Thymus (tissue), 14 donors: ENCODE measurements at places on chromosomes 5 and 9. TPM values are rescaled to one million over a fixed set of nuclear protein-coding genes. Genes with fewer than 3 reads are reported as not detected.

- H3K36me3 ChIP-seq = no peaks in the 10 kb centered on the region
- no peak for DNase-seq
- no peak overlapping the region for H3K4me3 ChIP-seq
- no peaks in the 10 kb centered on the region for H3K4me1 ChIP-seq
- H3K27ac ChIP-seq = no peak overlapping the region
- H3K27me3 ChIP-seq = no peaks in the 10 kb centered on the region
Measured at GRCh38 chr5:62283005-62283404, 23.0 kb upstream of the KIF2A start.

GRCh38 chr9:129148463-129149204 lies 29.4 kb downstream of the IER5L start:
- no peaks in the 10 kb centered on the region for H3K27me3 ChIP-seq
- H3K4me3 ChIP-seq = no peak overlapping the region
- H3K4me1 ChIP-seq = no peaks in the 10 kb centered on the region
- no peak for DNase-seq
- H3K36me3 ChIP-seq = peaks cover 64% of the 10 kb centered on the region

Gene PCDHB2
- total RNA-seq = 0.24 TPM

DNA sequence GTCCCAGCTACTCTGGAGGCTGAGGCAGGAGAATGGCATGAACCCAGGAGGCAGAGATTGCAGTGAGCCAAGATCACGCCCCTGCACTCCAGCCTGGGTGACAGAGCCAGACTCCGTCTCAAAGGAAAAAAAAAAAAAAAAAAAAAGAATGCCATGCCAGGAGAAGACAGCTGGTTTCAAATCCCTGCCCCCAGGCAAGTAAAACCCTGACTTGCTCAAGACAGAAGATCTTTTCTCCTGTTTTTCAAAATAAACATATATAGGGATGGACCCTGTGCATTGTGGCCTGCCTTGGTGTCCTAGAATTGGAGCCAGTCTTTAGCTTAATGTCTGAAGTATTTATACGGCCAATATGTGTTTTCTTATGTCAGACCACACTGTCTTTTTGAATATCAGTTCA lies 177.1 kb downstream of the NR3C1 start:
- H3K27ac ChIP-seq = peak overlapping the region; percentile 63
- H3K4me3 ChIP-seq = no peak overlapping the region
- peaks cover 3% of the 10 kb centered on the region for H3K36me3 ChIP-seq
- H3K27me3 ChIP-seq = no peaks in the 10 kb centered on the region

DNA sequence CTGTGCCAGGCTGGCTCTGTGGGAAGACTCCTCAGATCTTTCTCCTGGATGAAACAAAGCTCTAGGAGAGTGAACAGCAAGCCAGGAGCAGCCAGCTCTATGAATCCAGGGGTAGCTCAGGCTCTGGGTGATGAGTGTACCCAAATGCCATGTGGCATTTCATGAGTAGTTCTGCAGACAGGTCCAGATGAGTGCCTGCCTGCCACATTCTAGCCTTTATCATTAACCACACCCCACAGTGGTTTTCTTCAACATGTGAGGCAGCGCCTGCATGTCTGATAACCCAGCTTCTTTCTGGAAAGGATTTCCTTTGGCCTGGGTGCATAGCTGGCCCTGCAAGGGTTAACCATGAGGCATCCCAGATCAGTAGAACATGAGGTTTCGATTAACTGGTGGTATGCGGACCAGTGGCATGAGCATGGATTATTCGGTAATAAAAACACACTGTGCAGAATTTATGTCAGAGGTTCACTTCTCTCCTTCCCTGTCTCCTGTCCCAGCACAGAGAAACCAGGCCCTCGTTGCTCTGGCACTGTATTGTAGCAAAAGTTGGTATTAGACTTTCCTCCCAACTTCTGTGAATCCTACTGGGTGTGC lies 381.9 kb upstream of the ZNF462 start:
- no peak overlapping the region for H3K4me3 ChIP-seq
- no peak overlapping the region for H3K27ac ChIP-seq
- H3K27me3 ChIP-seq = no peaks in the 10 kb centered on the region
- H3K4me1 ChIP-seq = no peaks in the 10 kb centered on the region

DNA sequence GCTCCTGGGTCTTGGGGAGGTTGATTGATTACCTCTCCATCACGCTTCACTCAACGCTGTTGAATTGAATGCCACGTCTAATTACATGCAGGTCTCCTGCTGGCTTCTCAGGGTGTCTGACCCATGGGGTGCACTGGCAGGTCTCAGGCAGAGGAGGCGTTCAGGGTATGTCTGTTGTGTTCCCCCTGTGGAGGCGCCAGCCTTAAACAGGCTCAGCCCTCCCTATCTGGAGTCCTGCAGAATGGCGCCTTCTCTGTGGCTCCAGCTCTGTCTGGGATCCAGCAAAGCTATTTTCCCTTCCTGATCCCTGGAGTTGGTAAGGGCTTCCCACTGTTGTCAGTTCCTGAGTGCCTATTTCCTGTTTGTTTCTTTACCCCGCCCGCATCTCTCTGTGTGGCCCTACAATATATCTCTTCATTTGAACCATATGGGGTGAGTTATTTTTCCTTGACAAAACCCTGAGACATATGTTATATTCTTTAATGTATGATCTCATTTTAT lies 150.0 kb downstream of the NTRK2 start:
- no peaks in the 10 kb centered on the region for H3K36me3 ChIP-seq
- H3K27me3 ChIP-seq = no peaks in the 10 kb centered on the region
- H3K4me3 ChIP-seq = no peak overlapping the region
- H3K27ac ChIP-seq = no peak overlapping the region
- H3K4me1 ChIP-seq = no peaks in the 10 kb centered on the region

DNA sequence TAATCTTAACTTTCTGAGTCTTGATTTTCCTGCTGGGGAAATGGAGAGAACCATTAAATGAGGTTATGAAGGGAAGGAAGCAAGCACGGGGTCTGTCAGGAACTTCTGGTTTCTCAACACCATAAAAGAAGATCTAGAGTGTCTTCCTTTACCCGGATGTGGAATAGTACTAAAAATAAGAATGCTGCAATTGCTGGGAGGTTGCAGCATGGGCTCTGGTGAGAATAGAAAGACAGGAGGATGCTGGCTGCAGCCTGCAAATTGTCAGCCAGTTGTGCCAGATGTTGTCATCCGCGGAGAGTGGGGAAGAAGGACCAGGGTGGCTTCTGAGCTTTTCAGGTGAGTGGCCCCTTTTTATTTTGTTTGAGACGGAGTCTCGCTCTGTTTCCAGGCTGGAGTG lies 69.3 kb upstream of the STC2 start:
- no peak overlapping the region for H3K4me3 ChIP-seq
- H3K27me3 ChIP-seq = no peaks in the 10 kb centered on the region
- H3K4me1 ChIP-seq = no peaks in the 10 kb centered on the region
- no peaks in the 10 kb centered on the region for H3K36me3 ChIP-seq
- H3K27ac ChIP-seq = no peak overlapping the region
- no peak for DNase-seq

Gene RLN2
- total RNA-seq = 5.2 TPM

Gene ZNF608
- 9.3 TPM for total RNA-seq

Gene FRMPD1
- total RNA-seq = 0.14 TPM

DNA sequence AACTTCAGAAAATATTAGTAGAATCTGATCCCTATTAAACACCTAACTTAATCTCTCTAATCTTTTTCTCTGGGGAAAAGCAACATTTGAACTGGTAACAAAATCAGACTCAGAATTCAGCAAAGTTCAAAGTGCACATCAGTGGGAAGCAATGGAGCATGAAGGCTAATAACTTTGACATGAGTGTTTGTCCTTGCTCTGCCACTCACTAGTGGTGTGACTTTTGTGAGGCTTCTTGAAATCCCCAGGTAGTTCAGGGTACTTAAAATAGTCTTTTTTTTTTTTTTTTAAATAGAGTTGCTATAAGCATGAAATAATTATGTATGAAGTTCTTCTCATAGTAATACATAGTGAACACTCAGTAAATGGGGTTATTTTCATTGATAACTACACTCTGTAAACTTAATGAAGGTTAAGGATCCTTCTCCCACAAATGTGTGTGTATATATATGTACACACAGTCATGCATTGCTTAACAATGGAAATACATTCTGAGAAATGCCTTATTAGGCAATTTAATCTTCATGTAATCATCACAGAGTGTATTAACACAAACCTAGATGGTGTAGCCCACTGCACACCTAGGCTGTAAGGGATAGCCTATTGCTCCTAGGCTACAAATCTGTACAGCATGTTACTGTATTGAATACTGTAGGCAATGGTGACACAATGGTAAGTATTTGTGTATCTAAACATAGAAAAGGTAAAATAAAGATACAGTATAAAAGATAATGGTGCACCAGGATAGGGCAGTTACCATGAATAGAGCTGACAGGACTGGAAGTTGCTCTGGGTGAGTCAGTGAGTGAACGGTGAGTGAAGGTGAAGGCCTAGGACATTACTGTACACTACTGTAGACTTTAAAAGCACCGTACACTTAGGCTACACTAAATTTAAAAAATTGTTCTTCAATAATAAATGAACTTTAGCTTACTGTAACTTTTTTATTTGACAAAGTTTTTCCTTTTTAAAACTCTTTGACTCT lies 73.3 kb upstream of the HMHB1 start:
- H3K27me3 ChIP-seq = no peaks in the 10 kb centered on the region
- H3K4me1 ChIP-seq = no peaks in the 10 kb centered on the region
- H3K27ac ChIP-seq = no peak overlapping the region

Gene SPINK1
- total RNA-seq = 1.5 TPM

GRCh38 chr9:105496826-105497225 lies 49.0 kb downstream of the FSD1L start:
- no peak overlapping the region for H3K27ac ChIP-seq
- no peaks in the 10 kb centered on the region for H3K36me3 ChIP-seq
- no peaks in the 10 kb centered on the region for H3K27me3 ChIP-seq
- H3K4me3 ChIP-seq = no peak overlapping the region
- no peaks in the 10 kb centered on the region for H3K4me1 ChIP-seq

Gene AQP3
- total RNA-seq = 256 TPM

Gene SPINK7
- 1.2 TPM for total RNA-seq

Gene PAEP
- 0.38 TPM for total RNA-seq

DNA sequence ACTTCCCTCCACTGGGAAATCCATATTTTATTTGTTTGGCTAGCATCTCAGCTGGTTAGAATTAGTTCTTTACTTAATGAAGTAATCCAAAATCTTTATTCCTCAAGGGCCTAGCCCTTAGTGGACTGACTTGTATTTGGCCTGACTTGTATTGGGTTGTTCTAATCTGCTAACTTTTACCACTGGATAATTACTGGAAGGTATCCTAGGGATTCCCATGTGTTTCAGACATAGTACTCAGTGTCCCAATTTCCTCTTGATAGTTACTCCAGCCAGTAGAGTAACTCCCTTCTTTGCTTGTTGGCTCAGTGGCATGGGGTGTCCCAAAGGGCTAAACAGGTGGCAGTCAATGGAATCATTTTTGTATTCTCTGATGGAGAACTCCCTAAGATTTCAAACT lies 156.0 kb downstream of the DCP2 start:
- no peak for DNase-seq
- H3K36me3 ChIP-seq = no peaks in the 10 kb centered on the region
- no peaks in the 10 kb centered on the region for H3K27me3 ChIP-seq
- H3K27ac ChIP-seq = no peak overlapping the region
- no peak overlapping the region for H3K4me3 ChIP-seq

Gene ATP10B
- 10.1 TPM for total RNA-seq

GRCh38 chr5:56522169-56522568 lies 289.0 kb upstream of the ANKRD55 start:
- H3K27me3 ChIP-seq = no peaks in the 10 kb centered on the region
- H3K4me1 ChIP-seq = peaks cover 3% of the 10 kb centered on the region
- H3K4me3 ChIP-seq = no peak overlapping the region
- no peak overlapping the region for H3K27ac ChIP-seq

DNA sequence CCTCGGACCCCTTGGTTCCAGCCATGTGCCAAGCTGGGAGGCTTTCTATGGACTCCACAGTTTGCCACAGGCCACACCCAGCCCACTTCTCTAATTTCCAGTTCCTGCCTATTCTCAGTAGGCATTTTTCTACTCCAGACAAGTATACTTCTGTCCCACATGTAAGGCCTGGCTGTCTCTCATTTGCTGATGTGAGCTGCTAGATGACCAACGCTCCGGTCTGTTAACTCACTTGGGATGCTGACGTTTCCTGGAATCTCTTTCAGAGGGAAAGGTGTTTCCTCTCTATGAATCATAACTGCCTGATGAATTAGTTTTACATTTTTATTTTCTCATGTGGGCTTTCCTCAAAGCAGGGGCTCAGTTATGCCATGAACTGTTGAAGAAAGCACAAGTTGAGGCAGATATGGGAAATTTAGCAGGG lies 36.3 kb downstream of the ERGIC1 start:
- peaks cover 17% of the 10 kb centered on the region for H3K36me3 ChIP-seq
- peaks cover 23% of the 10 kb centered on the region for H3K4me1 ChIP-seq
- DNase-seq = no peak
- H3K4me3 ChIP-seq = no peak overlapping the region
- H3K27ac ChIP-seq = peak overlapping the region; percentile 38

DNA sequence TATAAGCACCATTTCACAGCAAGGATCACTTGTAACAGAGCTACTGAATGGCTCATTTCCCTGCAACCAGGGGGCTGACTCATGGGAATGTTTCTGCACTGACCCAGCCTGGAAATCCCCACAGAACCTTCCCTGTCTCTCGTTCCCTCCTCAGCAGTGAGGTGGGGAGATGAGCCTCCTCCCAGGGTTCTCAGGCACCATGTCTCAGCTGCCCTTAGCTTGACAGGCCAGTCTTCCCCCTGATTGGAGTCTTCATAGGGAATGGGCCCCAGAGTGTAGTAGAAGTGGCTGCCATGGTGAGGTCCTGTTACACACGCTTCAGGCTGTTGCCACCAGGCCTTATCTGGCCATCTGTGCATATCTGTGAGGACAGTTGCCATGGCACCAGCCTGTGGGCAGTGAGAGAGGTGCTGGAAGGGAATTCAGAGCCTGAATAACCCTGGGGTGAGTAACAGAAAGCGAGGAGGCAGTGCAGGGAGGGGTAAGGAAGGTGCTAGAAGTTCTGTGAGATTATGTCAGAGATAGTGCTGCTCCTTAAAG lies 324.4 kb downstream of the ENC1 start:
- H3K4me3 ChIP-seq = no peak overlapping the region
- H3K36me3 ChIP-seq = no peaks in the 10 kb centered on the region
- no peaks in the 10 kb centered on the region for H3K27me3 ChIP-seq
- no peak overlapping the region for H3K27ac ChIP-seq

- H3K27ac ChIP-seq = no peak within 1 kb of the TSS
- H3K4me3 ChIP-seq = no peak within 1 kb of the TSS
- peaks cover 97% of the 10 kb centered on the region for H3K27me3 ChIP-seq
- H3K36me3 ChIP-seq = no peaks in the 10 kb centered on the region
Measured at GRCh38 chr9:126613651-126614050, at the start of gene LMX1B. TSS of gene LMX1B (plus strand) at chr9:126613928. CDS start at chr9:126614450, 522 bp downstream.

Gene TNFSF8
- total RNA-seq = 14.7 TPM

Gene CKMT2
- total RNA-seq = 0.33 TPM

Gene DIPK1B
- 10.1 TPM for total RNA-seq

DNA sequence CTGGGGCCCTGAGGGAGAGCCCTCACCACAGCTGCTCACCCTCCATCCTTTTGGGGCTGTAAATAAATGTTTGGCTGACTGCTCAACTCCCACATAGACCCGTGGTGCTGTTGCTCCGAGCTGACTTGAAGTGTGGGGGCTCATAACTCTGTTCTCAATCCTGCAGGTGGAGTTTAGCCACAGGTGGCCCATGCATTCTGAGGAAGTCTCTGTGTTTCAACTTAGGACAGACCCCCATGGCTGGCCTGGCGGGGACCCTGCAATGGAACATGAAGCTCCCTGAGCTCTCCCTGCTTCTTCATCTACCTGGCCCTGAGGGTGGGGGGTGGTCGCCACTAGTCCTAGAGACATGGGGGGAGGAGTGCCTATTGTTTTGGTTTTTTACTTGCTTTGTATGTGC lies 19.7 kb downstream of the NDUFS6 start:
- H3K27ac ChIP-seq = no peak overlapping the region
- H3K4me1 ChIP-seq = no peaks in the 10 kb centered on the region
- H3K4me3 ChIP-seq = no peak overlapping the region
- H3K27me3 ChIP-seq = no peaks in the 10 kb centered on the region
- DNase-seq = no peak

Gene ADGRD2
- 0.09 TPM for total RNA-seq

GRCh38 chr9:14107977-14108376 lies 206.0 kb downstream of the NFIB start:
- H3K4me3 ChIP-seq = no peak overlapping the region
- H3K27me3 ChIP-seq = no peaks in the 10 kb centered on the region
- no peaks in the 10 kb centered on the region for H3K36me3 ChIP-seq
- no peaks in the 10 kb centered on the region for H3K4me1 ChIP-seq
